ENCODE measurements at places on chromosomes 6 and 20.

- no peak for DNase-seq
These were observed 28.2 kb downstream of the SNX5 start for GRCh38 chr20:17940224-17940971.

DNA sequence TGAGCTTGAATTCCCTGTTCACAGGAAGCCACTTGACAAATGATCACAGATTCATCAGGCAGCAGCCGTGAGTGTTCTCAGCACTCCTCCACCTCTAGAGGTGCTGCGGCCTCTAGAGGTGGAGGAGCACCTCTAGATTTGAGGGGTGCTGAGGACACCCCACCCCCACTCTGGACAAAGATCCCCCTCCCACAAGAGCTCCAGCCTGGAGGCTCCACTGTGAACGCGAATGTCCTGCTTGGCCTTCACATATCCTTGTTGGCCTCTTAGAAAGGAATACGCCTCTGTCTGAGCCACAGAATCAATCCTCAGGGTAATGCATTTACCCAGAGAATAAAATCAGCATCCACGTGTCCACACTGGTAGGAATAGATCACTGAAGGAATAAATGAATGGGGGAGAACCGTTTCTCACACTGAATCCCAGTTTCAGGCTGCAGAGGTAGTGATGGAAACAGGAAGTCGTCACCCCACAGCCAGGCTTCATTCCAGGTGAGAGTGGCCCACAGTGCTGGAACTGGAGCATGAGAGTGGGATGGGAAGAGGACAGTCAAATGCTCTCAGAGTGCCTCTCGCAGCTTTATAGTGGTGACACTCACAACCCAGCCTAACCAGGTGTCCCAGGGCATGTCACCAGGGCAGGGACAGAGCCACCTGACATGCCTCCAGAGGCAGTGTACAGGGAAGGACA lies 16.6 kb downstream of the NPEPL1 start:
- no peak for DNase-seq

DNA sequence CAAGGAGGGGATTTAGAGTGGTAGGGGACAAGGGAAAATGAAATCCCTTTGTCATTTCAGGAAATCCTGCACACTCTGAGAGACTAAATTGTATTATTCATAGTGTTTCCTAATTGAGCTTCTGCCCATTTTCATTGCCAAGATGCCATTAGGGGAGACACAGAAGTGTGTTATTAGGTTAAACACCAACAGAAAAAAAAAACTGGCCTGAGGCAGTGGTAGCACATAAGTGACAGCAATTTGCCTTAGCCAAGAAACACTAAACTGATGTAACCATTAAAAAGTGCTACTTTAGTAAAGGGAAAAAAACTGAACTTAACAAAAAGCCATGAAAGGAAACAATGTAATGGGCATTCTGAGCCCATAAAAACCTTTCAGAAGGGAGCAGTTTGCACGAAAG lies 270.5 kb upstream of the PLN start:
- DNase-seq, result no peak

GRCh38 chr20:32244150-32244823 lies 33.2 kb upstream of the KIF3B start:
- peak; percentile 26 for DNase-seq

- no peak for DNase-seq
These were observed 49.2 kb downstream of the RPP21 start for GRCh38 chr6:30394139-30394538.

DNA sequence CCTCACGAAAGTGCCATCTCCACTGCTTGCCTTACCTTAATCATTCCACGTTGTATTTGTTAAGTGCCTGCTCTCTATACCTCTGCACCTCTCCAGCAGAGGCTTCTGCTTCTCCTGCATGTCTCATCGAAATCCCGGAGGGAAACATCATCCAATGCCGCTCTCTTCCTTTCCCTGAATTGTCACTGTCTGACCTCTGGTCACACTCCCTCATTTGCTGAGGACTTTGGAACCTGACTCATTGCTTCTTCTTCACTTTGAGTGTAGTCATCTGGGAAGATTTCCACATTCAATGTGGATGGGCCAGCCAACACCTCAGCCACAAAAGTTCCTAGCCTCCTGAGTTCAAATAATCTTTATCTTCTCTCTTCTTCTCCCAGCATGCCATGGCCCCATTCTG lies 78.9 kb upstream of the BEND6 start:
- DNase-seq, result peak; percentile 87

GRCh38 chr20:6630514-6630913 lies 137.0 kb upstream of the BMP2 start:
- no peak for DNase-seq

DNA sequence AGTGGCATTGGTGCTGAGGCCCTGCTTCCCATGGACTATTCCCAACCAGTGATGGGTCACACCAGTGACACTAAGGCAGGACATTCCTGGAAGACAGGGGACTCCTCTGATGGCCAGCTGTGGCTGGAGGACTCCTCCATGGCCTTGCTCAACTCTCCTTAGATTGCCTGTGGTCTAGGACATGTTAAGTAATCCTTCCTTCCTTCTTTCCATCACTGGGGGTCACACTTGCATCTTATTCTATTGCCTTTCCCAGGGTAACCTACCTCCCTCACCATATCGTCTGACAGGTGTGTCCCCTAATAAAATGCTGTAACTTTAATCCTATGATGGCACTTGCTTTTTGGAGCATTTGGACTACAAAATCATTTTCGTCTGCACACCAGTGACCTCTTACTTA lies 24.5 kb upstream of the HLA-A start:
- DNase-seq, result no peak

- DNase-seq, result peak; percentile 78
These were observed 511 bp downstream of the VARS1 start for GRCh38 chr6:31794866-31795615.

Data from GM23248 (cell line).